ENCODE measurements at places on chromosomes 4 and X.

- no peak for DNase-seq
These were observed 70.5 kb downstream of the SOX3 start for GRCh38 chrX:140434347-140434746.

DNA sequence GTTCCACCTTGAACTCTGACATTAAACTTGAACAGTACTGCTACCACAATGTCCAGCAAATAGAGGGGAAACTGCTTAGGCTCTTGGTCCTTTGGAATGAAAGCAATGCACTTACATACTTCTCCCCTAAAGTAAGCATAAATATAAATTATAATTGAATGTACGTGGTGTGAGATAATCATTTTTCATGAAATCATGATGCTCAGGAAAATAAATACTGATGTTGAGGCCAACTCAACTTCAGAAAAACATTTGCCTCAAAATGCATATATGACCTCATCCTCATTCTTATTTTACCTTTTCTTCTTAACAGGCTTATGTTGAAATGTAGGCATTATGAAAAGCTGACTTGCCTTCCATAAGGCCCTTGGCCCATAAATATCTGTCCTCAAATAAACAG, 166.3 kb downstream of the KDR start:
- DNase-seq: no peak

GRCh38 chr4:28883211-28883610, 1837.0 kb upstream of the PCDH7 start:
- DNase-seq: no peak

GRCh38 chr4:118033148-118034052, 886 bp upstream of the NDST3 start:
- peak; percentile 57 for DNase-seq

GRCh38 chr4:123217664-123218063, 178.9 kb upstream of the SPRY1 start:
- no peak for DNase-seq

DNA sequence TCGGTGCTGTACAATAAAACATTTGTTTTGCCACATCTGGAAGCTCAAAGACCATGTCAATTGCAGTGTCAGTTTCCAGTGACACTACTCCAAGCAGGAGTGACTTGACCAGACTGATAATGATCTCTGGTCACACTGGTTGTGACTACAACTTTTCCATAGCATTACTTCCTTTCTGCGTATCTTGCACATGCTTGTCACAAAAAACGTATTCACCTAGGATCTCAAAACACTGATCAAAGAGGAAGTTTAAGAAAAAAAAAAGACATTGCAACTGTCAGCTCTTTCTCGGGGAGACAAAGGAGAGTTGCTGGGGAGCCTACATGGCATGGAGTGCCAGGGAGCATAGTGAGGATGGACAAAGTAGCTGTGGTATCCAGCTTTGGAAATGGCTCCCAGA, 60.6 kb downstream of the OPHN1 start:
- no peak for DNase-seq

DNA sequence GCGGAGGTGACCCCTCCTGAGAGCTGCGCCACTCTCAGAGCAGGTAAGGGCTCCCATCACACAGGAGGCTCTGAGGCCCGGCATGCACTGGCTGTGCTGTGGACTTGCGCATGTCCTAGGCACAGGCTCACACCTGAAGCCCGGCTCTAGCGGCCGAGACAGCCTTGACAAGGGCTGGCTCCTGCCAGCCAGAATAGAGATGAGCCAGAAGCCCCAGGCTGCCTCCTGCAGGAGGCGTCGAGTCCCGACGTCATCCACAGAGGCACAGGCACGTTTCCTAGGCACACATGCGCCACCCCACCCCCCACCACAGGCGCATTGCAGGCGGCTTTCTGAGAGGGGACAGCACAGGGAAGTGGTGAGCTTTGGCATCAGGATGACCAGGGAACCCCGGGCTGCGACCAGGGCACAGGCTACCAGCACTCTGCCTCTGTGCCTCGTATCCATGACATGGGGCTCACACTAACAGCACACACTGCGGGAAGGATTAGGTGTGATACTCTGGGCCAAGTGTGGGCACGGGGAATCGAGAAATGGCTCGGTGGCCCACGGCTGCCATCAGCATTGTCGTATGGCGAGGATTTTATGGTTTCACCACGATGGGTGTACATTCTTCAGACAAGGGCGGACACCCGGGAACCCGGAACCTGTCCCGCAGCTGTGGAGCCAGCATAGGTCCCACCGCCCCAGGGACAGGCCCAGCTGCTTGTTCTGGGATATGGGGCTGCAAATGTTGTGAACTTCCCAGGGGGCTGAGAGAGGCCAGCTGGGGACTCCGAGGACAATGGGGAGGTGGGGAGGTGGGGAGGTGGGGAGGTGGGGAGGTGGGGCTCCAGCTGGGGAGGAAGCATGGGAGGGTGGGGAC, 90.7 kb upstream of the ADRA2C start:
- no peak for DNase-seq

- DNase-seq: no peak
These were observed 950.2 kb upstream of the SLIT2 start for GRCh38 chr4:19301527-19301926.

- DNase-seq: no peak
These were observed 105.8 kb upstream of the DCAF12L1 start for GRCh38 chrX:126658447-126658846.

DNA sequence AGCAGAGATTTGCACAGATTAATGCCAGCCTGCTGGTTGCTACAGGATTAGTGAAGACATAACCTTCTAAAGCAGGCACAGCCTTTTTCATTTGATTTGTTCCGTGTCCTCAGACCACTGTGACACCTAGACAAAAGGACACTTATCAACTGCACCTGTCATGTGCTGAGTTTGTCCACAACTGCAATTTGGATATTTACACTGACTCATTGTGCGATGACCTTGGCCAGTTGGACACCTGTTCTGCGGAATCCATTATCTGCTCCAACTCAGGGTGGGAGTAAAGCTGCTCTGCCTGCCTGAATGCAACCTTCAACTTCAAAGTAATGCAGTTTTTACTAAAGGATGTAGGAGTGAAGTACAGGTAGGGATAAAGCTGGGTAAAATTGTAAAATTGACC, 4.1 kb upstream of the NR0B1 start:
- DNase-seq: no peak

GRCh38 chr4:40373636-40374035, 38.5 kb downstream of the CHRNA9 start:
- no peak for DNase-seq

DNA sequence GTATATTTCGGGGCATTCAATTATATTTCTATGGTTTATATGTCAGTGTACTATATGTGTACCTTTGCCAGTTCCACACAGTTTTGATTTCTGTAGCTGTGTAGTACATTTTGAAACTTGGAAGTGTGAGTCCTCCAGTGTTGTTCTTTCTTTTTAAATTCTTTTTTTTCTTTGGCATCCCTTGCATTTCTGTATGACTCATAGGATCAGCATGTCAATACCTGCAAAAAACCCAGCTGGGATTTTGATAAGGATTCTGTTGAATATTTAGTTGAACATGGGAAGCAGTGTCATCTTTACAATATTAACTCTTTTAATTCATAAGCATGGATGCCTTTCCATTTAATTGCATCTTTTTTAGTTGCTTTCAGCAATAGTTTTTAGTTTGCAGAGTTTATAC, 100.0 kb downstream of the SH3BGRL start:
- no peak for DNase-seq

DNA sequence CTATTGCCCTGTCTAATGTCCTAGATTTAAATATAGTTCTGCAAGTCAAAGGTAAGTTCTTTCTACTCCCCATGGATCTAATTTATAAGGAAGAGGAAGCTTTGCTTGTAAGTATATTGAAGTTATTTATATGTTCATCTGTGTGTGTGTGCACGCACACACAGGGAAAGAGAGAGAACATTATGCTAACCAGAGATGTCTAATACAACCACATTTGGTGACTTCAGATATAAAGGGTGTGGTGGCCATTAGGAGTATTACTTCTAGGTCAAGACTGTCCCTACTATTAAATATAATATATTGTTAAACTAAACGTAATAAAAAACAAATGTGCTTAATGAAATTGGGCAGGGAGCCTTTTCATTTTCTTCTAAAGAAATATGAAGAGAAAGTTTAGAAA, 4.1 kb downstream of the DCK start:
- DNase-seq: no peak

- DNase-seq: no peak
These were observed 19.1 kb upstream of the PLAC1 start for GRCh38 chrX:134677332-134677731.

- DNase-seq: no peak
These were observed 112.8 kb upstream of the HPF1 start for GRCh38 chr4:169870507-169870906.

DNA sequence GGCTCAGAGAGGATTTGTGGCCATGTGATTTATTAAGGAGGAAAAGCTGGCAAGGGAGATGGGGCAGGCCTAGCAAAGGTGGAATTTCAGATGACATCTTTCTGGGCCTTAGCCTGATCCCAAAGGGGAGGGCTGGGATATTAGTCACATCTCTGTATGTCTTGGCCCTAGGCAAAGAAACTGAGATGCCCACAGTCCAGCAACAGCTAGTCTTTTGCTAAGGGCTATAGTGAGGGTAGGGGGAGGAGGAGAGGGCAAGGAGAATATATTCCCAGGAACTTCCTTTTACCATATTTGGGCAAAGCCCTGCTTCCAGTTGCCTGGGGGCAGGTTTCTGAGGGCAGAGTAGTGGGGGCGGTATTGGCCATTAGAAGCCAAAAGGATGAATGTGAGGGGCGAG, 209.8 kb upstream of the NR3C2 start:
- DNase-seq: no peak

DNA sequence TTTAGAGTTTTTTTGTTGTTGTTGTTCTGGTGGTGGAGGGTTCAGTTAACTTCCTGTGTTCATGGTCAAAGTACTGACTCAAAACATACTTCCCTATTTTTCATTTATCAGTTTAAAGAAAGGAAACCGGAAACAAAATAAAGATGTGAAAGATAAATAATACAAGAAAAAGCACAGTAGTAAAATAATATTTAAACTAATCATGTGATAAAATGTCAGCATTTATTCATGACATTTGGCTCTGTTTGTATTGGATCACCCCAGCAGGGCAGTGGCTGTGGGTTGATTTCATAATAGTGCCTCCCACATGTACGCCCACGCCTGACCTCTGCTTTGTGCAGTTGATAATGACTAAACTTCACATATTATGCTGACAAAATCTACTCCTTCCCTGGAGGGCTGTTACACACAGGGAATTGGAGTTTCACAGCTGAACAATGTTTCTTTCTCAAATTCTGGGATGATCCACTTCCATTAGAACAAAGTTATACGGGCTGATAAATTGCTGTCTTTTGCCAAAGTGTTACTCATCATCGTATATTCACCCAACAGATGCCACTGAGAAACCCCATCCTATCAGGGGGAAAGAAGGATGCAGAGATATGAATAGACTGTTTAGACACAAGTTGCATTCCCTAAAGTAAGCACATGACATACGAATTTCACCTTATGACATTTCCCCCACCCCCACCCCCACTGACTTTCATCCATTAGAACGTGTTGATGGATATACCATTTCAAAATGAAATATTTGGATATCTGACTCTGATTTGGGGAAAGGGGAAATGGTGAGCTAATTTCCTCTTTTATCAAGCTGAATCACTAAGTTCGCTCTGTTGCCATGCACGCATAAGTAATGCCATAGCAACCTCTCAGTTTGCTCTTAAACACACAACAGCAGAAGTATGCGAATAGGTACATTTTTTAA, 48.3 kb downstream of the AMELX start:
- no peak for DNase-seq

GRCh38 chr4:139154134-139154421, 22.9 kb downstream of the ELF2 start:
- no peak for DNase-seq

GRCh38 chrX:100407147-100407783, 2.8 kb downstream of the PCDH19 start:
- DNase-seq: no peak

GRCh38 chrX:132270699-132271098, 51.5 kb upstream of the RAP2C start:
- no peak for DNase-seq

GRCh38 chrX:44071070-44071645, 98.0 kb upstream of the NDP start:
- no peak for DNase-seq

GRCh38 chrX:139642241-139642927, 65.6 kb downstream of the MCF2 start:
- DNase-seq: peak; percentile 77

- no peak for DNase-seq
These were observed 88.8 kb upstream of the HPRT1 start for GRCh38 chrX:134371133-134371532.

DNA sequence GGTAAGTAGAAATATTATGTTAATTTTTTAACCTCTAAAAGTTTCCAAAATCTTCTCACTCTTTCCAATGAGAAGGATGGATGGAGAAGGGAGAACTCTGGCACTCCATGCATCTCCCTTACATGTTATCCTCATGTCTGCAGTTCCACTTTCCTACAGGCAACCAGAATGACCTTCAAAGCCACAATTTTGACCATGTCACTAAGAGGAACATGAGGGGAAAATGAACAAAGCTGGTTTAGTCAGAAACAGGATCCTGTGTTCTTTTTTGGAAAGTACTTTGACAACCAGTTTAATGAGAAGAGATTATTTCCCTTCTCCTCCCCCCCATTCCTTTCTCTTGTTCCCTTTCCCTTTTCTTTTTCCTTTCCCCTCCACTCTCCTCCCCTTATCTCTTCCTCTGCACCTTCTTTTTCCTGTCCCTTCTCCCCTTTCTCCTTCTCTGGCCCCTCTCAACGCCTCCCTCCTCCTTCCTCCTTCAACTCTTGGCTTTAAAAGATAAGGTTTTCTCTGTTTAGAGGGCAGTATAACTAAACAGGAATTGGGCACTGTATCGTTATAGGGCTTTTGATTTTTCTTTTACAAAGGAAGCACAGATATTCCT, 42.5 kb downstream of the DTHD1 start:
- no peak for DNase-seq

DNA sequence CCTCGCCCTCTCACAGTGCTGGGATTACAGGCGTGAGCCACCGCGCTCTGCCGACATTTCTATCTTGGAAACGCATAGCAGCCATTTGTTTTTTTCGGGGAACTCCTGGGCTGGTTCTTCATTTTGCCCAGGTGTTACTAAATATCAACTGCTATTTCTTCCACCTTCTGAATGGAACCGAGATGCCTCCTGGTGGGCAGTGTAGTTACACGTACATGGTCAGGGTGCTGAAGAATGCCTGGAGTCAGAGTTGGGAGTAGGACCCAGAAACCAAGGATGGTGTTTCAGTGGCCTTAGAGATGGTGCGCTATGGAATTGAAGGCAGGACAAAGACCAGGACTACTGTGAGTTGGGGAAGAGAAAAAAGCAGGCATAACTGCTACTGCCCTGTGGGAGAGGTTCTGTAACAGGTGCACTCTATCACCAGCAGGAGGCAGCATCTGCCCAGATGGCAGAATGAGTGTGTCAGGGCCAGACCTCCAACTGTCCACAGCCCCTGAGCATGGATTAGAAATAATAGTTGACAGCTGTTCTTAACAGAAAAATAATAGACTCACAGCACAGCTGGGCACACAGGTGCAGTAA, 81.7 kb downstream of the ZC4H2 start:
- peak; percentile 69 for DNase-seq

DNA sequence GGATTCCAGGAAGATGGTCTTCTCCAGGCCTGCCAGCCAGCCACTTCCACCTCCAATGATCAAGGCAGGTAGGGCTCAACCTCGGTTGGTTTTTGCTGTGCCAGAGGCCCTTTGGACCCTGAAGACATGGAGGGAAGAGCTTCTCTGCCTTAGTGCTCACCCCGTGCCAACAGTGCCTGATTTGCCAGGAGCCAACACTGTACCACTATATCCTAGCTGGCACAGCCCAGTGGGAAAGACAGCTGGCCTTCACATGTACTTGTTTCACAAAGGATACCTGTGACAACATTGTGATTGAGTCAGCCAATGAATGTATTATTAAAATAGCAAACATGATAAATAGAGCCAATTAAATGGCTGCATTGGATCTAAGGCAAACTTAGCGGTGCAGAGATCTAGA, 51.9 kb upstream of the PRPS1 start:
- DNase-seq: no peak

Data from NCI-H524 (cell line).